Fibroblast of mammary gland (primary cell): ENCODE measurements at places on chromosomes 4 and X.

DNA sequence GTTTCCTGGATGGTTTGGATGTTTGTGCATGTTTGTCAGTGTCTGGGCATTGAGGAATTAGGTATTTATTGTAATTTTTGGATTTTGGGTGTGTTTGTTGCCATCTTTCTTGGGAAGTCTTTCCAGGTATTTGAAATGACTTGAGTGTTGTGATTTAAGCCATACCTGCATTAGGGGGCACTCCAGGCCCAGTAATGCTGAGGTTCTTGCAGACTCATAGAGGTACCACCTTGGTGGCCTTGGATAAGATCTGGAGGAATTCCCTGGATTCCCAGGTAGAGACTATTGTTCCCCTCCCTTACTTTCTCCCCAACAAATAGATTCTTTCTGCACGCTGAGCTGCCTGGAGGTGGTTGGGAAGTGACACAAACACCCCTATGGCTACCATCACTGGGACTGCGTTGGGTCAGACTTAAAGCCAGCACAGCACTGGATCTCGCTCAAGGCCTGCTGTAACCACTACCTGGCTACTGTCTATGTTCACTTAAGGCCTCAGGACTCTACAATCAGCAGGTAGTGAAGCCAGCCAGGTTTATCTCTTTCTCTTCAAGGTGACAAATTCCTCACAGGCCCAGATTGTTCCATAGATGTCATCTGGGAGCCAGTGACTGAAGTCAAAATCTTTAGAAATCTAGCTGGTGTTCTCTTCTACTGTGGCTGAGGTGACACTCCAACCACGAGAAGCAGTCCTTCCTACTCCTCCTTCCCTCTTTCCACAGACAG lies 643.6 kb downstream of the PDHA2 start:
- DNase-seq = no peak

GRCh38 chrX:71118985-71119535 lies 664 bp downstream of the MED12 start:
- DNase-seq = no peak

DNA sequence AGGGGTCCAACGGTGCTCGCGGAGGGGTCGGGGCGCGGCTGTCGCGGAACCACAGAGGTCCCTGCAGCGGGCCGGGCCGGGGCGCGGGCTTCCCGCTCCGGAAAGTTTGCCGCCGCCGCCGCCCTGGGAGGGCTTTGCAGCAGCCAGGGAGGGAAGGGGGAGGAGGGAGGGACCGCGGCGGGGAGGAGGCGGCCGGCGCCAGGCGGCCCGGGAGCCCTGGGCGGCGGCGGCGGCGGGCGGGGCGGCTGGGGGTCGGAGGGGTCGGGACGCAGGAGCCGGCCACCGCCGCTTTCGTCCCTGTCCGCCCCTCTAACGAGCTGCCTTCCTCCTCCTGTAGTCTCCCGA lies 375 bp downstream of the FGFR3 start:
- no peak for DNase-seq

DNA sequence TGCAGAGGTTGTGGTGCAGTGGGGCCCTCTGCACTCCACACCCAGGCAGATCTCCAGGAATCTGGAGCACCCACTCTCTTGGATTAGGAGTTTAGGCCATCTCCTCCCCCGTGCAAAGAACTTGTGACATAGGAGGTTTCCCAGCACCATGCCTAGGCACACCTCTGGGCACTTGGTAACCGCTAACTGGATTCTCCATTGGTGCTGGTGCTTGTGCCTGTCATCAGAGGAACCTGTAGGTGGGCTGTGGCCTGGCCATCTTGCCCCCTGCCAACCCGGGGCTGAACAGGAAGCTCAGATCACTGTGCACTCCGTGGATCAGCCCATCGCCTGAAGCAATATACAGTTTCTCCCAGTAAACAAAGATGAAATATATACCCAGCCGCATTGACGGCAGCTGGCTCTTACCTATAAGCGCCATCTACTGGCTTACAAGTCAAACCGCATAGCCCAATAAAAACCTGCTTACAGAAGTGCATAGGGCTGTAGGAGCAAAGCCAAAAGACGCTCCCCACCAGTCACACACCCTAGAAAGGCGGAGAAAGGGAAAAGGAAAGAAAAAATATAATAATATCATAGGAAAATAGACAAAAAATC lies 19.1 kb upstream of the TEX13B start:
- DNase-seq = peak; percentile 63

- DNase-seq = no peak
Observed at GRCh38 chrX:125203737-125204578, 115.7 kb upstream of the TEX13C start.

DNA sequence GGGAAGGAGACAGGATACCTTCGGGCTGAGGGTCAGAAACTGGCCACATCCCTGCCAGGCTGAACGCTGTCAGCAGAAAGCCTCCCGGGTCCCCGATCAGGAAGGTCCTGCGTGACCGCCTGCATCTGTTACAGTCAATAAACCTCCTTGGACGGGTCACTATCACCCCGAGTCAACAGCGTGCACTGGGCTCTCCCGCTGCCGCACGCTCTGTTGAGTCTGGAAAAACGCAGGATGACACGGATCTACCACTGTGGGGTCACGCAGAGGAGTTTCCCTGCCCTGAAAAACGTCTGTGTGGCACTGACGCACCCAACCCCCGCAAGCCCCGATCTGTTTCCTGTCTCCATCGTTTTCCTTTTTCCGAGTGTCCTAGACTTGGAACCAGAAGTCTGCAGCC lies 12.1 kb downstream of the PPP2R3B start:
- DNase-seq = no peak

DNA sequence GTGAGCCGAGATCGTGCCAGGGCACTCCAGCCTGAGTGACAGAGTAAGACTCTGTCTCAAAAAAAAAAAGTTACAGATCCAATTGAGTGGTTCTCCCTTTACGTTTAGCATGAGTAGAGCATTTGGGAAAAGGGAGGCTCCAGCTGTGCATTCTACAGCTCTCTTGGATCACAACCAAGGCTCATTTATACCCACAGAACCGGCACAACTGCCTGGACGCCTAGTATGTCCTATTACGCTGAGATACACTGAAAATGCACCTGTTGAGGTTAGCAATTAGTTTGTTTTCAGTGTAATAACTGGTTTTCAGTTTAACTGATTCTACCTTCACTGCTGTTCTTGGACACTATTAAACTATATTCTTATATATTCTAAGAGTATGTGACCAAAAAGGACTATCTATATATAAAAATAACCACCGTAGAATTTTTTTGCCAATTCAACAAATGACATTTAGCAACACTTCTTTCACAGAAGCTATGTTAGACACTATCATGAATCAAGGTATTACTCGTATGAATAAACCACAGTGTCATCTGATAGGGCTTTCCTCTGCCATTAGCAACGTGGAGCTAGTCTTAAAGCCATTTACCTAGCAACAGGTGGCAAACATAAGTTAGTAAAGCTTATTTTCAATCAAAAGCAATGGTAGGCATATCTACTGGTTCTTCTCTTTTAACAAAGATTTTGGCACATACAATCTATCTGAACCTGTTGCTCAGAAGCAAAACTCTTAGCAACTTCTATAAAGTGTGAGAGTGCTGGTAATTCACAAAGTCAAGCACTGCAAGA lies 3.6 kb downstream of the OTUD4 start:
- no peak for DNase-seq

GRCh38 chr4:23369331-23369730 lies 520.5 kb downstream of the PPARGC1A start:
- no peak for DNase-seq

- no peak for DNase-seq
Observed at GRCh38 chr4:26272654-26273615, 47.9 kb upstream of the RBPJ start.

DNA sequence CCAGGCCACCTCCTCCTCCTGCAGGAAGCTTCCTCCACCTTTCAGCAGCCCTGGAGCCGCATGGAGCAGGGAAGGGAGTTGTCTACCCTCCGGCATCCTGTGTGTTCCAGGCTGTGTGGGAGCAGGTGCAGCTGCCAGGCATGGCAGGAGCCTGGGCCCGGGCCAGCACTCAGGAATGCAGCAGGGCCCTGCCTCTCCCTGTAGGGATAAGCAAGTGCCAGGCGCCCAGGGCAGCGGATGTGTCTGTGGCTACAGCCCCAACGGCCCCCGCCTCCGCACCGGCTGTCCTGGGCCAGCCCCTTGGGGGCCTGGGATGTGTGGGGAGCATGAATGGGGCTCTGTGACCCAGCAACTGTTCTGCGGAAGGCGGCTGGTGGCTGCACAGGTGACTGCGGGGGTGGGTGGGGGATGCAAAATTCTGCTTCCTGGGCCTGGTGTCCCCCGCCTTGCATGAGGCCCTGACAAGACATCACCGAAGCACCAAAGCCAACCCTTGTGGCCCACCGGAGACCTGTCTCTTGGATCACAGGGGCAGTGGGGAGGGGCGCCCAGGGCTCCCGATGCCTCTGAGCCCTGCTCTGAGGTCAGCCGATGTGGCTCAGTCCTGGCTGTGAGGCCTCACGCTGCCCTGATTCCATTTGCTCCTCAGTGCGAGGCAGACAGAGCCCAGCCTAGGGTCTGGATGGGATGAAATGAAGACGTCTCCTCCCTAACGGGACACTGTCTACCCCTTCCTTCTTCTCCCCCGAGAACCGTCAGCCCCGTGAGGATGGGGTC lies 1.4 kb upstream of the DOK7 start:
- DNase-seq = no peak

- peak; percentile 71 for DNase-seq
Observed at GRCh38 chr4:71293705-71294104, 45.1 kb upstream of the SLC4A4 start.

DNA sequence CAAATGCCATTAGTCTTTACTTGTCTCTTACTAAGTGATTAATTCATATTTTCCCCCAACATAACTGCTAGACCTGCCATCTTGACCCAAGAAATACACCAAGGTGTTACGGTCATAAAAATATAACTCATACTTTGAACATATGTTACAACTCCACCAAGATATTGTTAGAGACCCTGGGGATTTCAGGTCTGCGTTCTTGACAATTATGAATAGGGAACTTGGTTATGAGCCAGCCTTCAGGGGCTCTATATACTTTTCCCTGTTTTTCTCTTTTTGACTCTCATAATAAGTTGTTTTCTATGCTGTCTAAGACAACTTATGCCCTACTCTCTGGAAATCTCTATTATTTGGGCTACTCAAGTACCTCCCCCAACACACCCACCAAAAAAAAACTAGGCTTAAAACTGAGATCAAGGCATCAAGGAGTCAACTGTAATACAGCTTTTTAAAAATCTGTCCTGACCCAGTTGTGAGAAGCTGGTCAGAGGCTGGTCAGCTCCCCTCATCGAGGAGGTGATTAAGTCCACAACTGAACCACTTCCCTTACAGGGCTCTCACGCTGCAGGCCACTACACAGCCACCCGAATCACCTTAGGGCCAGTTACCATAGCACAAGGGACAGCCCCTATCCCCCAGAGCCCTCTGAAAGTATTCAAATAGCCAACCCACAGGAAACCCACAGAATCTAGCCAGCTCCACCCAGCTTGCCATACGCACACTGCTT lies 10.5 kb upstream of the TLR3 start:
- no peak for DNase-seq

DNA sequence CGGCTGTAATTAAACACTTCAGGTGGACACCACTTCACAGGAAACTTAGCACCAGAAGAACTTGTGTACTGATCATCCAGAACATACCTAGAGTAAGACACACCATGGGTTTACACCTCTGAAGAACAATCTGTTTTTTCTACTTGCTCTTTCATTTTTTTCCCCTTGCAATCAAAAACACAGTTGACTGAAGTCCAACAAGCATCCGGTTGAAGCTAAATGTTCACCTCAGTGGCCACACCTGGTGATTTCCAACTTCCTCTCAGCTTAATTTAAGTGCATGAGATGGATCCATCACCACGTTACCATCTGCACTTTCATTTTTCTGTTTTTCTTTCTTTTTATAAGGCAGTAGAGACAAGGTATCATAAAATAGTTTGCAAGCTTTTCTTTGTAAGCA lies 4.9 kb upstream of the TXK start:
- no peak for DNase-seq

DNA sequence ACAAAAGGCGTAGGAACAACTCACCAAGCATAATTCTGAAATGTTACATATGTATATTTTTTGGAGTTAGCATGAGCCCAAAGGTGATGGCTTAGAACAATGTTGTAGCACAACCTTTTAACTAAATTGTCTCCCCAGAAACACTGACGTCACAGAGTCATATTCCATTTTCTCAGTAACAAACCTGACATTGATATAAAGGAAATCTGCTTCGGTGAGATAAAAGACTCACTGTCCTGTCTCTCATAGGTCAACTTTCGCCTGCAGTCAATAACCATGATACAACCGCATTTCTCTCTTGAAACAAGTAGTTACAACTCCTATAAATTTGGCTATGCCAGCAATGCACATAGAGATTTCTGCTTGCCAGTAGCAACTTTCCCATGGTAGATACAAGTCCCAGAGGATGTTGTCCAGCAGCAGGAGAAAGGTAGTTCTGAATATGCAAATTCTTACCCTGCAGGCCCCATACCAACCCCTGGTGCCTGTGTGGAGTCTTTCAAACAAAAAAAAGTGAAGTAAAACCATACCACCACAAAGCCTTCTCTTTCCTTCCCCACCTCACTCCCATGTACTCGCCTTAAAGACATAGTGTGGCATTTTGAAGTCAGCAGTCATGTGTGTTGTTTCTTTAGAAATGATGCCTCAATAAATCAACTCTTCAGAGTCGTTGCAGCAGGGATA lies 47.9 kb downstream of the MTM1 start:
- DNase-seq = no peak

- no peak for DNase-seq
Observed at GRCh38 chr4:91031761-91032160, 904.6 kb downstream of the CCSER1 start.

- peak; percentile 17 for DNase-seq
Observed at GRCh38 chrX:78527818-78528217, 131.3 kb downstream of the RTL3 start.

DNA sequence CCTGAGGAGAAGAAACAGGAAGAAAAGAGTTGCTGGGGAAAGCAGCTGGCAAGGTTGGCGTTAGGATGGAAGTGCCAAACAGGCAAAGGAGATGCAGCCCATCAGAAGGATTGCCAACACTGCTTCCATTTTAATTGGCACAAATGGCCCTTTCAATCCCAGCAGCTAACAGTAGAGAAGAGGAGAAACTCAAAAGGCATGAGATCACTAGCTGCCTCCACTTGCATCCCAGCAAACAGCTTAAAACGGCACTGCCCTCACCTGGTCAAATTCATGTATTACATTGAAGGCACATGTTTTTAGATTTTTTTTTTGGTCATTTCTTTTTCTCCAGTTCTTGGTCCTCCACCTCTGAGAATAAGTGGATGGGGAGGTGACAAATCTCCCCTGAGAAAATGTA lies 14.9 kb upstream of the LOC101059915 start:
- DNase-seq = peak; percentile 65

DNA sequence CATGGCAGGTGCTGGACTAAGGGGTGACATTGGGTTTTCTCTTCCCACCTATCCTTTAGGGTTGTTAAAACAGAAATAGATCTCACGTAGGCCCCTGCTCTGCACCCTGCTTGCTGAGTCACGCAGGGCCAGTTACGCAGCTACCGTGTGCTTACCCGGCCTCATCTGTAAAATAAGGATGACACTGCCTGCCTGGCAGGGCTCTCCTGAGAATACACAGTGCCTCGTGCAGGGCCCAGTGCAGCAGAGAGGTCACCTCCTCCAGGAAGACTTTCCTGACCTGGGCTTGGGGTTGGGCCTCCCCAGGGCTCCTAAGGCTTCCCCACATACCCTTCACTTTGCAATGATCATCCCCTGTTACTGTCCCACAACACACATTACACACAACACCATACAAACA lies 33.6 kb upstream of the JAKMIP1 start:
- DNase-seq = no peak

GRCh38 chr4:86508436-86508835 lies 85.7 kb upstream of the PTPN13 start:
- DNase-seq = peak; percentile 56

GRCh38 chr4:158778156-158778711 lies 9.4 kb downstream of the FNIP2 start:
- no peak for DNase-seq
